NCI-H2081 treated with DMSO at 0.1 percent for 48 hours (cell line): ENCODE measurements at places on chromosomes 6 and 20.

DNA sequence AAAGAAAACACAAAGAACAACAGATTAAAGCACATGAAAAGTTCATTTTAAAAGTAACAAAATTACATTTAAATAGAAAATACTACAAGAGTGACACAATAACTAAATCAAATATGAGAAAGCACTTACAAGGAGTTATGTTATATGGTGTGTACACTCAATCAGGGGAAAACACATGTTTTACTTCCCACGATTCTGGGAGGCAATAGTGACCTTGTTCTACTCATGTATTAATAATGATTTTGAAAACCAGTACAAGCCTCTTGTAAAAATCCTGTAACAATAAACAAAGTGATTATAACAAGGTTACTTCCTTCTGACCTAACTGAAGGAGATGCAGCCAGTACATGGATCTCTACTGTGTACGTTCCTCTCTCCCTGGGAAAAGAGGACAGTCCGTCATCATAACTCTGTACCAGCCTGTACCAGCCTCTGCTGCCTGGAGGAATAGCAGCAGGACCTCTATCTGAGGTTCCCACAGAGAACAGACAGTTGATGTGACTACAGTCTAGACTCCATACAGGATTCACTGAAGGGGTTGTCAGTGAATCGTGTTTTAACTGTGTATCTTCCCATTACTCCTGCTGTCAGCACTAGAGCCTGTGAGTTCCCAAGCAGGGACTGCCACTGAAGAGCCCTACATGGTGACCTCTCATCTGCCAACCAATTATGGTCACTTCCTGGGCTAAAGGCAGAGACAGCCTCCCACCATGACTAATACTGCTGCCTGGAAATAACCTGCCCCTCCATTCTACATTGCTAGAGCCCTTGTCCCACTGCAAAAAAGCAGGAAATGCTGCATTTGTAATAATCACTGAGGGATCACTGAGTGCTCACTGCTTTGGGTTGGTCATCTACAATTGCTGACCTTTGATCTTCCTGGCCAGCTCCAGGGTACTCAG, 149.7 kb downstream of the KIF16B start:
- no peak for DNase-seq

- no peak for DNase-seq
Observed at GRCh38 chr6:20919677-20920385, 385.6 kb downstream of the CDKAL1 start.

- peak; percentile 27 for DNase-seq
Observed at GRCh38 chr20:9912858-9913434, 74.1 kb upstream of the PAK5 start.

- no peak for DNase-seq
Observed at GRCh38 chr6:107968081-107968480, 10.1 kb upstream of the SEC63 start.

DNA sequence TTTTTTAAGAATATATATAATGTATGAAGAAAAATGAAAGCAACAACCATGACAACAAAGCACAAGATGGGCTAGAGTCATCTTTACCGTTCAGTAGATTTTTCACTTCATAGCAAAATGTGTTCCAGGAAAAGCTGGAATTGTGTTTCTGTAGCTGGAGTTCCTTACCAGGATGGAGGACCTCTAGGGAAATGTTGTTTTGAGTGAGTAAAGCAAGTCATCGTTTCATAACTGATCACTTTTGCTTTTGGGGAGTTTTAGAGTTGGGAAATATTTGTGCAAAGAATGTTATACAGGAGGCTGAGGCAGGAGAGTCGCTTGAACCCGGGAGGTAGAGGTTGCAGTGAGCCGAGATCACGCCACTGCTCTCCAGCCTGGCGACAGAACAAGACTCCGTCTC, 151.6 kb downstream of the SASH1 start:
- DNase-seq = no peak

GRCh38 chr6:169654598-169655391, 47.0 kb downstream of the WDR27 start:
- DNase-seq = no peak

DNA sequence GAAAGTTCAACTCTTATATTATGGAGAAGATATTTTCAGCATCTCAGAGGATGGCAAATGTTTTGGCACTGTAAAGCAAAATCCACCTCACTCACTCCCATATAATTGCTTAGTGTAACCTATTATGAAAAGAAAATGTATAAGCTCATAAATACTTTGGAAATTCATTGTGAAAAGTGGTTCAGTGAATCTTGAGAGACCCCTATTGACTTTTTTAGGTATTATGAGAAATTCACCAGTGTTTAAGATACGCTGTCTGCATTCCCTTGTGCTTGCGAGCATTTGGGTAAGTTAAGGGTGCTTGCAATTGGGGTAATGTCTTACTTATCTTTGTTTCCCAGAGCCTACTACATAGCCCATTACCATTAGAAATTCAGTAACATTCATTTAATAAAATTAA, 66.3 kb upstream of the BMP5 start:
- no peak for DNase-seq

DNA sequence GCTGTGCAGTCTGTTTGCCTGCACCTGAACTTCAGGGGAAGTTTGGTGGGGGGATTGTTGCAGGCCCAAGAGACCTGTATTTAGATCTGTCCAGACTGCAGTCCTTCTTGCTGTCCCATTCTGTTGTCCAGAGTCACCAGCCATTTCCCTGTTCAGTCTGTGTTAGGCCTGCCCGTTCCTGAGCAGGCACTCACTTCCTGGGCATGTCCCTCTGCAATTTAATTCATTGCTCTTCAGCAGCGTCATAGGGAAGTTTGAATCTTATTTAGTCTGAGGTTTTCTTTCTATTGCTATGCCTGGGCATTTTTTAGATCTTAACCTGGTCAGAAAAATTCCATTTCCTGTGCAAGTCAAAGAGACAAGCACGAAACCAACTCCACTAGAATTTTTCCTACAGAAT, 190.2 kb downstream of the DTNBP1 start:
- DNase-seq = no peak

GRCh38 chr20:3276680-3277015, 37.7 kb upstream of the SLC4A11 start:
- DNase-seq = no peak

DNA sequence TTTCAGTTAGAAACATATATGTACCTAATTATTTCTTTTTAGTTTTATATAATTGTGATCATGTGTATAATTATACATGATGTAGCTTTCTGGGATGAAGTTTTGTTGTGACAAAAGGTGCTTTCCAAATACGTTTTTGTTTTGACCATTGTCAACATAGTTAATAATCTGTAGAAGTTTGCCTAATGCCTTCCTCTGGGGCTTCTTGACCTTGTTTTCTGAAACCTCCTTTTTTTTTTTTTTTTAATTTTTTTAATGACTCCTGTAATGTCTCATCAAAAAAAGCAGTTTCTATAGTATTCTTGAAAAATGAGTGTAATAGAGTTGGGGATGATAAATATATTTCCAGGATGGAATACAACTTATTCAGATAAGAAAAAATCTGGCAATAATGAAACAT, 434.7 kb upstream of the SOX4 start:
- no peak for DNase-seq

DNA sequence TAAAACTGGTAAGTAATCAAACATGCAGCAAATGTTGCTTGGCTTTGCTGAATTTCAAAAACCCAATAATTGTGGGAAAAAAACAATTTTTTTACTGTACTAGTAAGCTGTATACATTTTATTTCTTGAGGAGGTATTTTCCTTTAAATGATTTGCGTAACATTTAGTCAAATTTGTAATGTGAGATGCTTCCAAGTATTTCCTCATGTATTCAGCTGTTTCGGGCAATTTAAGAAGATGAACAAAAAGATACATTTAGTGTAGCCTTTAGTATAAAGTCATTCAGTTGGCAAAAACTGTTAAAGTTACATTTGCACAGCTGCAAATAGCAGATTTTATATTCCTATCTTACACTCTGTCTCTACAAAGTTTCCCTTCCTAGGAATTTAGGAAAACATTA, 186.1 kb upstream of the SCGN start:
- no peak for DNase-seq

- no peak for DNase-seq
Observed at GRCh38 chr6:169158174-169158573, 95.5 kb downstream of the THBS2 start.

DNA sequence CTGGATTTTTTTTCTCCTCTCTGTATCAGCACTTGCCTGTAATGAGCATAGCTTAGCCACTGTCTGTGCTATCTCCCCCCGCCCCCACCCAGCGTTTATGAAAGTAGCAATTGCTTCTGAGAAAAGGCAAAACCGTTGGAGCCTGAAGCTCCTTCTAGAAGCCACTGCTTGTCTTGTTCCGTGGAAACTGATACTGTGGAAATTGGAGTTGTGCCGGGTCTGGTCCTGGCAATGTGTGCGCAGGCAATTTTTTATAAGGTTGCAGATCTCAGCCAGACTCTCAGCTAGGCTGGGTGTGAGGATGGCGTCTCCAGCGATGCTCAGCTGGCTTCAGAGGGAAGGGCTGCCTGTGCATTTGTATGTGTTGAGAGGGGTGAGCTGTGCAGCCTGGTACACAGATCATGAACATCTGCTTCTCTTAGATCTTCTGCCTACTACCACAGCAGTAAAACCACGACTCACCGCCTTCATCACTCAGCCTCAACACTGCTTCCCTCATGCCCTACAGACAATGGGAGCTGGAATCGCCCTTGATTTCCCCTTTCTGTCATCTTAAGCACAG, 72.4 kb upstream of the GTSF1L start:
- DNase-seq = no peak

DNA sequence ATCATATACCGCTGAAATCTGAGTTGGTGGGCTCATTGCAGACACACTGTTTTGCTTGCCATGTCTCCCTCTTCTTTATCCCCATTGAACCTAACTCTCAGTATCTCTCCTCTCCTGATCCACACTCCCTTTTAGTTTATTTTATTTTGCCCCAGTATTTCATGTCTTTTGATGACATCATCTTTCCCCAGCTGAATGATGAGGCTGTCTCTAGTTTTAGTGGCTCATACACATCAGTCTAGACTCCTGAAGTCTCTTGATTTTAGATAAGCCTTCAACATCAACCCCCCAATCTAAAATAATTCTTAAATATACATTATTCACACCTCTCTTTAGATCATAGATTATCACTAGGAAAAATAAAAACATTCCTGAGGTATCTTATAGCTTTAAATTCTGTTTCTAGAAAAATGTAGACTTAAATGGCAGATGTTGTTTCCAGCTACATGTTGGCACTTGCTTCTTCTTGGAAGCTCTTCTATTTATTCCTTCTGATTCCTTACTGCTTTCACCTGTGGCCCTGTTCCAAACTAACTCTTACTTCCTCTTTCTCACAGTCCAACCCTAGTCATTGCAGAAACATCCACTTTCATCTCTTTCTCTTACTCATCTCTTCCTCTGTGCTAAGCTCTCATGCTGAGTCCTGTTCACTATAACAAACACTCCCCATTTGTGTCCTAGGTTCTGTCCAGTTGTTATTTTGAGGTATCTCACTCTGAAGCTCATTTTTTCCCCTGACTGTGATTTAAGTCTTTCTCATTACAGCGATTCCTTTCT, 191.9 kb upstream of the SLC35B3 start:
- no peak for DNase-seq

DNA sequence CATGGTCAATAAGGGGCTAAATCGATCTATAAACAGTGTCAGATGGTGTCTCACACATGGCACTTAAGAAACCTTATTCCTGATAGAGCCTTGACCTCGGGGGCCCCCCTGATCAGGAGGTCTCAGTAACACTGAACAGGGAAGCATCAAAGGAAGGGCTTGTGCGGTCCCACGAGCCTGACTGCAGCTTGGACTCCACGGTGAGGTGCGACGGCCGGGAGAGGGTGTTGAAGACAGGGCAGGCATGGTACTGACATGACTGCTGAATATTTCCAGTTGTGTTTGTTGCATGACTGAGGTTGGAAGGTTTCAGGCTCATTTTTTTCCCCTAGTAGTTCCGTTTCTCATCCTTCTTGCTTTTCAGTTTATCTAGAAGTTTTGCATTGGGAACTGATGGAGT, 107.1 kb upstream of the JAG1 start:
- no peak for DNase-seq

DNA sequence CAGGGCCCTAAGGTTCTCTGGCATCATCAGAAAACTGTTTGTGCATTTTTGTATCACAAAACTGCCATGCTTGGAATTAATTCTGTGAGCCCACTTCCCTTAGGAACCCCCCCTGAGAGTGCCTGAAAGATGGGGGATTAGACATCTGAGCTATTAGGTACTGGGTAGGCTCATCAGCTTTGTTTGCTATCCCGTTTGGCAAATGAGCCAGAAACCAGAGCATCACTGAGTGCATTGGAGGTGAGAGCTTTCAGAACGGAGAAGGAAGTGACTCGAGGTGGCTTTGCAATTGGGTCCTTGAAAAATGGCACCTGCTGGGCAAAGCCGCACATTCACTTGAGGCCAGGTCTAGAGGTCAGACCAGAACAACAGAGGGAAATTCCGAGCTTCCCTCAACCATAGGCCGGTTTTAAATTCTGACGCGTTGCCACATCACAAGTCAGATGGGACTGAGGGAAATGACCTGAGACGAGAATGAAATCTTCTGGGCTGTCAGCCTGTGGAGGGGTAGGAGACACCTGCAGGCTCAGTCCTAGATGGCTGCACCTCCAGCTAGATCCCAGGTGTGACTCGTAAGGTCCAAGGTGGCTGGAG, 8.4 kb upstream of the GLP1R start:
- DNase-seq = no peak

- DNase-seq = peak; percentile 25
Observed at GRCh38 chr6:126268092-126268491, 71.8 kb upstream of the CENPW start.

DNA sequence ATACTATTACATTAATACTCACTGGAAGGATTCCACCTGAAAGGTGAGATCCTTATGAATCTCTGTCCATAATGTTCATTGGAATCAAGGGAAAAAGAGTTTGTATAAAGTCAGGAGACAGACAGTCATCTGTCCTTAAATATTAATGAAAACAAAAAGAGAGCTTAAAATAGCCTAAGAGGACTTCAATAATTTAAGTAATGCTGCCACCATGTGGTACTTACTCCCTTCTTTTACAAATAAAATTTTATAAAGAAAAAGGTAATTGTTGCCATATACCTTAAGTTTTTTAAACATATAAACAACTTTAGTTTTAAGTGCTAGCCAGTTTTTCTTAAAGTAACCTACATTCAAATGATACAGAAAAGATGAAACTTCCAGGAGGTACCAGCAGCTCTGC, 5.1 kb downstream of the BLOC1S5 start:
- DNase-seq = no peak

DNA sequence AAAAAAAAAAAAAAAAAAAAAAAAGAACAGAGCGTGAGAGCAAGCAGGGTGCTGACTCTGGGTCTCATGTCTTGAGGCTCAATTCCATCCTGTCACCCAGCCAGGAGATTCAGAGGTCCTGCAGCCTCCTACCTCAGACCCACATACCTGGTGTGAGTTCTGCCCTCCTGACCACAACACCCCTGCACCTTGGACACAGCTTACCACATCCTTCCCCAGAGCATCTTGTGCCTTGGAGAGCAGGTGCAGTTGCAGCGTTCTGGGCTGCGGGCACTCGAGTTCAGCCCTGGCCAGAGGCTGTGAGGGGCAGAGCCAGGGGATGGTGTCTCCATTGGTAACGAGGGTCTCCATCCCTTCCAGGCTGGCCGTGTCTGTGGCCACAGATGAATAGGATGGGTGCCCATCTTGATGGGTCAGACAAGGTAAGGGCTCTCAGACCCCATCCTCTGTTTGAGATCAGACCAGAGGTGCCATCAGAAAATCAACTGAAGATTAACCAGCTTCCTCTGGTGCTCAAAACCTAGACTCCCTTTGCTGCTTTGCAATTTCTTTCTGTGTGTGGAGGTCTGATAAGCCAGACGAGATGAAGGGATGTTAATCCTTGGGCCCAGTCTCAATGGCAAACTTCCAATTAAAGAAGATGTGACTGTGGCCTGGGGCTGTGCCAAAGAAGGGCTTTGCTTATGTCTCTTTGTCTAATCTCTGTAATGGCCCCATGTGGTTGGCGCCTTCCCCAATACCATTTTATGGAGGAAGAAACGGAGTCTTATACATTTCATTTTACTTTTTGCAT, 14.7 kb upstream of the ZNF831 start:
- DNase-seq = no peak
